Stimulated activated naive B cell treated with anti-CD40 and anti-IgM and Interleukin-4, amounts not matched to agents 10 μg/mL and 1 μg/mL and 100 μg/mL, for 72 hours (primary cell): ENCODE measurements at places on chromosomes 2 and 18.
A peak's percentile ranks its signal among the peaks of the same experiment; 100 is the strongest.

GRCh38 chr2:48572816-48573215, 42.9 kb downstream of the STON1 start:
- DNase-seq: no peak

GRCh38 chr2:211033765-211034164, 477.4 kb downstream of the CPS1 start:
- DNase-seq: no peak

DNA sequence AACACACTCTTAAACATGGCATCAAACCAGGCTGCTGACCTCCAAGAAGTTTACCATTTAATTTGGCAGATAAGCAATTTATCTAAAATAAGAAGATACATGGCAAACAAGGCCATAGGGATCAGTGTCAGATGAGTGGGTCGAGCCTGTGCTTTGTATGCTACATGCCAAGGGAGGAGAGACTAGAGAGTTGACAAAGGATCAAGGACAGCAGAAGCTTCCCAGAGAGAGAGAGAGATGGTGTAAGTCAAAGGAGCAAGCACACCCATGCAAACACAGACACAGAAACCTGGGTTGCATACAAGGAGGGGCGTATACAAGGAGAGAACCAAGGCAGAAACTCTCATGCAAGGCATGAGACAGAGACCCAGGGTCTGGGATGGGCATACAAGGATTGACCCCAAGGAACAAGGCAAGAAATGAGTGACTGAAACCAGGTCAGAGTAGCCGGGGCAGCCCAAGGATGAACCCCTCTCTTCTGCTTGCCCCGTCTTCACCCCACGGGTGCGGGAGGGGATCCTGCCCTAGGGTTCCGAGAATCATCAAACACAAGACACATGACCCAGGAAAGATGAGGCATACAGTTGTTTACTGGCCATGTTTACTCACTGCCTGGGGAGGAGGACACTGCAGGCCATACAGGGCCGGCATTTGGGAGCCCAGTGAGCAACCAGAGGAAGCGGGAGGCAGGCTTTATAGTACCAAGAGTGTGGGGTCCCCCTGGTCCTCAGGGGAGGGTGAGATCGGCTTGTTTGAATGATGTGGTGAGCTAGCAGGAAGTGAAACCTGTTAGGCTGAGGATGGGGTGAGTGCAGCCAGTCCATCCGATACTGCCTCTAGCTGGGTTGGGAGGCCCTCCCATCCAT, 529.2 kb upstream of the ID2 start:
- DNase-seq: peak; percentile 54

GRCh38 chr2:238863749-238864206, 15.9 kb downstream of the TWIST2 start:
- no peak for DNase-seq

DNA sequence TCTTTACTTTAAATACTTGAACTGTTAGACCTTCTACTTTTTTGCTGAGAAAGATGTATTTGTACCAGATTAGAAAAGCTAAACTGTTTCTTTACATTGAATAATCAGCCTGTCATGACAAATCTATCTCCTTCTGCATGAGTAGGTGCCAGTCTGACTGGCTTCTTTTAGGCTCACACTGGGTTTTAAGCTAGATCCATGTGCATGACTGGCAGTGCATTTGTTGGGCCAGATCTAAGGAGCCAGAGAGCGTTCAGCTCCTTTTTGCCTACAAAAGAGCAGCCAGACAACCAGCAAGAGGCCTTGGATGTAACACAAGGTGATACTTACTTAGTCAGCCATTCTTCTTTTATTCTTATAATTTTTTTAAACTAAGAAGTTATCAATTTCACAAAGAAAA, 82.0 kb upstream of the OTX1 start:
- no peak for DNase-seq

DNA sequence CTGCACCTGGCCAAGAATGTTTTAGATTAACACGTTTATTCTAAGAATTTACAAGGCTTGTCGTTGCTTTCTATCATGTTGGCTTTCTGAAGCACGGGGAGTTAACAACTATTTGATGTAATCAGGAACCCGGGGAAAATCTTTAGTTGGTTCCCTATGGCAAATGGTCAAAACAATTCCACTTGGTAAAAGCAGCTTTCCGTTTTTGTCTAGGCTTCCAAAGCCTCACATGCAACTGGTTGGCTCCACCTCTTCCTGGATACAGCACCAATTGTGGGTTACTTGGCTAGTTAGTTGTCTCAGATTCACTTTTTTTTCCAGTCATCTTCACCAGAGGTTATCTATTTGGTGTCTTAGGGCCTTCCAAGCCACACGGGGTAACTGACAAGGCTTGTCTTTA, 2.8 kb downstream of the COLEC12 start:
- no peak for DNase-seq

- no peak for DNase-seq
Measured at GRCh38 chr2:67797801-67798540, 264.8 kb downstream of the C1D start.

- DNase-seq: no peak
Measured at GRCh38 chr2:77458216-77458615, 64.0 kb downstream of the LRRTM4 start.
